ENCODE measurements at places on chromosomes 13 and 19.

GRCh38 chr13:26456650-26457049, 100.8 kb upstream of the WASF3 start:
- no peak for DNase-seq

DNA sequence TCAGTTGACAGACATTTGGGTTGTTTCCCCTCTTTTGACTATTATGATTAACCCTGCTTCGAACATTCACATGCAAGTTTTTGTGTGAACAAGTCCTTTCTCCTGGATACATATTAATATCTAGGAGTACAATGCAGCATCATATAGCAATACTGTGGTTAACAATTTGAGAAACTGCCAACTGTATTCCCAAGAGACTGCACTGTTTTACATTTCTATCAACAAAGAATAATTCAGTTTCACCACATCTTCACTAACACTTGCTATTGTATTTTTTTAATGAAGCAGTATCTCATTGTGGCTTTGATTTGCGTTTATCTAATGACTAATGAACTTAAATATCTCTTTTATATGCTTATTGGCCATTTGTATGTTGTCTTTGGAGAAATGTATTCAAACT, 184.6 kb upstream of the NBEA start:
- no peak for DNase-seq

DNA sequence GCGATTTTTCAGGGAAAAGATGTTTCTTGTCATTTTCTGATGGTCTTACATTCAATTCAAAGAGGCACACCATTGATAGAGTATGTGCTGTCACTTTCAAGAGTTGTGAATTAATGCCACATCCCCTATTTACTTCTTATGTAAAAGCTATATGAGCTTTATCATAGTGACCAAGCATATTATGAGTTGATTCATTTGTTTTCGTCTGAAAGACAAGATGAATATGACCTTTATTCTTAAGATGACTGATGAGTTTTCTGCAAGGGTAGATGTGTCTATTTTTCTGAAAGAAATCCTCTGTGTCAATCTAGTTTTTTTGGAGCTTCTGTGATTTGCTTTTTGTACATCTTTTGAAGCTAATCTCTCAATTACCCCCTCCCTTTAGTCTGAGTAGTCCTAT, 676.3 kb upstream of the ARGLU1 start:
- no peak for DNase-seq

GRCh38 chr13:48515732-48516131, 17.1 kb downstream of the RCBTB2 start:
- no peak for DNase-seq

- no peak for DNase-seq
These were observed 15.9 kb upstream of the GAS6 start for GRCh38 chr13:113879494-113880360.

Data from CD4-positive, alpha-beta T cell treated with Interleukin-15 for 4 hours (primary cell).